ENCODE measurements at places on chromosomes 5 and 9.
A peak's percentile ranks its signal among the peaks of the same experiment; 100 is the strongest.

DNA sequence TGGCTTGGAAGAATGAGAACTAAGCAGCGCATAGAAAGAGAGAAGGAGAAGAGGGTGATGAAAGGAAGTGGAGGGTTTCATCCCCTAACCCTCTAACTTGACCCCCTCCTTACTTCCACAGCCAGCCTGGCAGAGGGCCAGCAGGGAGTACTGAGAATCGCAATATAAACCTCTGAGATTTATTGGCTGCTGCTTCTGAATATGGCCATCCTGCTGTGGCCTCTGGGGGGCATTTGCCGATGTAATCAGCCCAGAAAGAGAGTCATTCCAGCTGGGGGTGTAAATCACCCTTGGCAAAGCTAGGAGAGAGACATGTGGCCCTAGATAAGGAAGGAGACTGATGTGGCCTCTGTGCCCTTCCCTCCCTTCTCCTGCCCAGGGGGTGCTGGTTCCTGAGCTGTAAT lies 960 bp upstream of the GFRA3 start:
- no peak for DNase-seq

GRCh38 chr9:91001146-91001611 lies 199.6 kb downstream of the SYK start:
- DNase-seq = peak; percentile 99

DNA sequence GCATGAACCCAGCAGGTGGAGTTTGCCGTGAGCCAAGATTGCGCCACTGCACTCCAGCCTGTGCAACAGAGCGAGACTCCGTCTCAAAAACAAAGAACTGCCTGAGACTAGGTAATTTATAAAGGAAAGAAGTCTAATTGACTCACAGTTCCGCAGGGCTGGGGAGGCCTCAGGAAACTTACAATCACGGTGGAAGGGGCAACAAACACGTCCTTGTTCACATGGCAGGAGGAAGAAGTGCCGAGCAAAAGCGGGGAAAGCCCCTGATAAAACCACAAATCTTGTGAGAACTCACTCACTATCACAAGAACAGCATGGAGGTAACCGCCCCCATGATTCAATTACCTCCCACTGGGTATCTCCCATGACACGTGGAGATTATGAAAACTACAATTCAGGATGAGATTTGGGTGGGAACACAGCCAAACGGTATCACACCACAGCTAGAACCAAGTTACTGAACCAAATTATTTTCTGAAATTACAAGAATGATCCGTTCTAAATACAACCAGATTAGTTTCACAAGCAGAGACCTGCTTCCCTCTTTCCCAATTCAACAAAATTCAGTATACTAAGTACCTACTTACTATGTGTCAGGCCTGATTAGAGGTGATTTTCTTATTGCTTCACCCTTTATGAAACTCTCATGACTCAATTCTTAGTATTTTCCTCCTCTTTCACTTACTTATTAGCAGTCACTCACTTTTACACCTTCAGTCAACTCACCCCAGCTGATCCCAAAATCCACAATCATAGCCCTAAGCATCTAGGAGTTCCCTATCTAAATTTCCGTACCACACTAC lies 8.4 kb downstream of the UBTD2 start:
- DNase-seq = peak; percentile 93

- no peak for DNase-seq
These were observed 80.0 kb downstream of the RANBP17 start for GRCh38 chr5:170941788-170942187.

DNA sequence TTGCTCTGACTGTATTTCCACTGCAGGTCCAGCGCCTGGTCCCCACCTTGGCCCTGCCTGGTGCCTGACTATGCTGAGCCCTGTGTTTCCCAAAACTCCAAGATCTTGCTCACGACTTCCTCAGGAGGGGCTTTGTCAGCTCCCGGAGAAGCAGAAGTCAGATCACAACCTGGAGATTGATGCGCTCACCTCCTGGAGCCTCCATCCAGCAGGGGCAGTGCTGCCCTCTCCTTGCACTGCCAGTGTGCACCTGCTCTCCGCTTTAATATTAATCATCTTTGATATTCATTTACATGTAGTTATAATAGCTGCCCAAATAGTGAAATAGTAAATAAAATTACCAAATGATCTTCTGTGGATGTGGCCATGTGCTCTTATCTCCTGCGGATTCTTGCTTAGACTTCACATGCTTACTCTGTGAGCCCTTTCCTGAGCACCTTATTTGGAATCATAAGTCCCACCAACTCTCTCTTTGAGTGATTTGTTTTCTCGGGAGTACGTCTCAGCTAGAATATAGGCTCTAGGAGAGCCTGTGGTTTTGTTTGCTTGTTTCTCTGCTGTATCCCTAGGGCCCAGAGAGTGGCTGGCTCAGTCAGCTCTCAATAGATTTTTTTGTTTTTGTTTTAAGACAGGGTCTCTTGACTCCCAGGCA lies 17.4 kb downstream of the MAML1 start:
- DNase-seq = no peak

- DNase-seq = no peak
These were observed 83.7 kb downstream of the SERINC5 start for GRCh38 chr5:80172067-80172695.

GRCh38 chr9:89432986-89433530 lies 64.9 kb downstream of the SEMA4D start:
- DNase-seq = no peak

- no peak for DNase-seq
These were observed 39.3 kb upstream of the ORM1 start for GRCh38 chr9:114283551-114284111.

- DNase-seq = peak; percentile 54
These were observed 2.5 kb upstream of the WHRN start for GRCh38 chr9:114507726-114508125.

DNA sequence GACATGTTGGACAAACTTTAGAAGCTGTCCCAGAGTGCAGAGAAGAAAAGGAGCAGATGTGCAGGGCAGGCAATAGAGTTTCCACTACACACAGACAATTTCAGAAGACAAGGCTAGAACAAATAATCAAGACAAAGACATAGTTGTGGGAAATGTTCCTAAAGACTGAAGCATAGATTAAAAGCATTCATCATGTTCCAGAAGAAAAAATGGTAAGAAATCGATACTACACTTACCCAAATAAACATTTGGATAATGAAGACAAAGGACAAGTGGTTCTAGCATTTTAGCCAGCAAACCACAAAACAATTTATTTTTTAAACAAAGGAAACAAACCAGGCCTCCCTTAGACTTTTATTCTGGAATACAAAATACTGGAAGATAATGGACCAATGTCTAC lies 97.9 kb downstream of the FSTL4 start:
- DNase-seq = no peak

DNA sequence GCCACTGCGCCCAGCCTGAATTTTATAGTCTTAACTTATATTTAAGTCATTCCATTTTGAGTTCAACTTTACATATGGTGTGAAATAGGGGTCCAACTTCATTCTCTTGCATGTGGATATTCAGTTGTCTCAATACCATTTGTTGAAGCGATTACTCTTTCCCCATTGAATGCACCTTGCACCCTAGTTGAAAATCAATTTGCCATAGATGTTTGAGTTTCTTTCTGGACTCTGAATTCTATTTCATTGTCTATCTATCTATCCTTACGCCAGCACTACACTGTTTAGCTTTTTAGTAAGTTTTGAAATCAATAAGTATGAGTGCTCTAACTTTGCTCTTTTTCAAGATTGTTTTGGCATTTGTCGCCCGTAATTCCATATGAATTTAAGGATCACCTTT lies 49.8 kb downstream of the TMOD1 start:
- no peak for DNase-seq

- DNase-seq = no peak
These were observed 21.7 kb downstream of the CLPTM1L start for GRCh38 chr5:1322955-1323802.

- peak; percentile 14 for DNase-seq
These were observed 1553.5 kb upstream of the C9orf72 start for GRCh38 chr9:29126783-29127182.

DNA sequence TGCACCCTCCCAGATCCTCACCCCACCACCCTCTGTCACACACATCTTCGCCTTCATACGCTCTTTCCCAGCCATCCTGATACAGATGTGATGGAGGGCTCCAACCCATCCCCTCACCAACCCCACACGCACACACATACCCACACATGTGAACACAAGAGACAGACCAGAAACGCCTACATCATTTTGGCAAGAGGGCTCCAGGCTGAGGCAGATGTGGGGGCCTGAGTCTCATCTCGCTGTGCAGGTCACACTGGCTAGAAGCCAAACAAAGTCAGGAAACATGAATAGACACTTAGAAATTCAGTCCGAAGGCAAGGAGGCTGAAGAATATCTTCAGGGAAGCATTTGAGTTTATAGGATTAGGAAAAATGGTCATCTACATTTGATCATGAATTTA lies 6.2 kb downstream of the PRDM12 start:
- no peak for DNase-seq

DNA sequence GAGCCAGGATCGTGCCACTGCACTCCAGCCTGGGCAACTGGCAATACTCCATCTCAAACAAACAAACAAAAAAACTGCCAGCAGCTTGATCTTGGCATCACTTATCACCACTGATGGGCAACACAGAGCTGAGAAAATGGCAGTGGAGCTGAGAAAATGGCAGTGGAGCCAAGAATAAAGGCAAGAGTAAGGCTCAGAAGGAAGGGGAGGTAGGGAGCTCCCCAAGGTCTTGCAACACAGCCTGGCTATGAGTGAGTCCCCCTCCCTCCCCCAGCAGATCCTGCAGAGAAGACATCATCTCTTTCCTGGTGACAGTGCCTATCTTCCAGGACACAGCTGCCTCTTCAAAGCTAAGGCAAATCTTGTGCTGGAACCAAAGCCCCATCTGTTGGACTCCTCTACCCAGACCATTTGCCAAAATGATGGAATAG lies 70.3 kb downstream of the UGCG start:
- DNase-seq = peak; percentile 73

DNA sequence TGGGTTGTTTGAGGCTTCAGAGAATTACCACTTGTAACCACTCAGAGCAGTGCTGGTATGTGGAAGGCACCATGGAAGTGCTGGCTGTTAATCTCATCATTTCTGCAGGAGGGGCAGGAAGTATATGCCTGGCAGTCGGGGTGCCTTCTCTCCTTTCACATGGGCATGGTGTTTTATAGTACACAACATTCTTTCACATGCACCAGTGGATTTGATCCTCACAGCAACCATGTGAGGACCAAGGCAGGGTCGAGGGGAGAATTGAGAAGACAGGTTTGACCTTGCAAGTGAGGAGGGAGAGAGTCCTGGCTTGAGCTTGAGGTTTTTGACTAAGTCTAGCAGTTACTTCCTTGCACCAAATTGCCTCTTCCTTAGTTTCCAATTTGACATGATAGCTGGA lies 38.0 kb upstream of the TRPC7 start:
- no peak for DNase-seq

DNA sequence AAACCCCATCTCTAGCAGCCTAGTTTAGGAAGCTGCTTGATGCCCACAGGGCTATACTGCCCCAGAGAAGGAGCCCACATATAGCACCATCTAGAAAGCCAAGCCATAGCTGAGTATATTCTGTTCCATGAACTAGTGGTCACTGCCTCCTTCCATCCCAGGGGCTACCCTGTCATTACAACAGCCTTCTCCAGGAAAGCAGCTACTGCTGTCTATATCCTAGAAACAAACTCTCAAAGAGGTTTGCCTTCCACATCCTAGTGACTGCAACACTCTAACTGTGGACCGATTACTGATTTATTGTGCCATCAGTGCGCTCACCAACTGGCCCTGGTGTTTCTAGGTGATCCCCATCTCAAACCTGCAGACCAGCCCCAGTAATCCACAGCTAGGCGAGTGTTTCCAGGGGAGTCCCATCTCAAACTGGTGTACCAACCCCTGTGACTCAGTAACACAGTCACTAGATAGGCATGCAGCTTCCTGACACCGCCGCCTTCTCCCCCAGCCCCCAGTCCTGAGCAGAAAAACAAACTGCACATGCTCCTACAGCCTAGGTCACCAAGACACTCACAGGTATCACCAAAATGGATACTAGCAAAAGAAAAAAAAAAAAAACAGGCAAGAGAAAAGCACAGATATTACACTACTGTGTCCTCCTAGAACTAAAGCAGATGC lies 14.8 kb downstream of the SPTLC1 start:
- DNase-seq = peak; percentile 93

DNA sequence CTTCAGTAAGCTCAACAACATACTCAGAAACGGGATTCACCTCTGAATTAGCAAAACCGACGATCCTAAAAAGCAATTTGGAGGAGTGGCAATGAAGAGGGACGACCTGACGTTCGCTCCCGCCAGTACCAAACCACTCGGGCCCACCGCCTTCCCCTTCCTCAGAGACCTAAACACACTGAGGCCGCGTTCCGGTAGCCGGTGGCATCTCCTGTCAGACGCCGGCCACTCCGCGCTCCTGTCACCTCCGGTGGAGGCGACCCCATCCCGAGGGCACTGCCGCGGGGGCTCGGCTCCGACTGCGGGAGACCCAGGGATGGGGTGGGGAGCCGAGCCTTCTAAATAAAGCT lies 617 bp downstream of the PPP6C start:
- DNase-seq = peak; percentile 21
